ENCODE measurements at places on chromosomes 5 and 9.

GRCh38 chr9:117718085-117718484 lies 13.9 kb downstream of the TLR4 start:
- peak; percentile 29 for DNase-seq

- no peak for DNase-seq
These were observed 32.2 kb upstream of the CDH18 start for GRCh38 chr5:20020247-20020646.

GRCh38 chr9:34256987-34257585 lies 72.0 kb downstream of the KIF24 start:
- no peak for DNase-seq

GRCh38 chr9:95791286-95791685 lies 84.2 kb upstream of the ERCC6L2 start:
- no peak for DNase-seq

DNA sequence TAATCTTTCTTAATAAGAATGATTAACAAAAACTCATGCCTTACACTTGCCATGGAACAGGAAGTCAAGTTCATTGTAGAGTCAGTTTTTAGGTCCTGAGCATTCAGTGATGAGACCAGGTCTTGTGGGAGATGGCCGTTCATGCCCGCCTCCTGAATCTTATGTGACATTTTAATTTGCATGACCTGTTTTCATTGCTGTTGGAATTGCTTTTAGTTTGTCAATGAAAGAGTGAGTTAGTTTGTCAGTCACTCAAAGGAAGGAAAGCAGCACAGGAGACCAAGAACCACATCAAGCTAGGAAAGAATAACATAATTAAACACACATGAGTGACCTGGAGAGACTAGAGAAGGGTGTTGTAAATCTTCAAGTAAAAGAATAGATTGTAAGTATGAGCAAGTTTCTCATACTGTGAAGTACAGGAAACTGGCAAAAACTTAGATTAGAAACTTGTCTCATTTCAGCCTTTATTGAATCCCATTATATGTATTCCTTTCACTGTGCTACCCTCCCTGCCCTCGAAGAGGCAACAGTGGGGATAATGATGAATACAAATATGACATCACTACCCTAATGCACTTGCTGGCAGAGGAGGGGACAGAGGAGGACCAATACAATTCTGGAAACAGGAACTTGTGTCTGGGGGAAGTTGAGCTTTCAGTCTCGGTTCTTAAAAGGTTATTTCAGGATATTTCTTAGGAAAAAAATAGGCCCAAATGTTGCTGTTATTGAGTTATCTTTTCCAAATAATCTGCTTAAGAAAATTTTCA lies 64.3 kb upstream of the C6 start:
- DNase-seq: no peak

- DNase-seq: no peak
These were observed 45.0 kb upstream of the PRSS3 start for GRCh38 chr9:33750307-33750838.

DNA sequence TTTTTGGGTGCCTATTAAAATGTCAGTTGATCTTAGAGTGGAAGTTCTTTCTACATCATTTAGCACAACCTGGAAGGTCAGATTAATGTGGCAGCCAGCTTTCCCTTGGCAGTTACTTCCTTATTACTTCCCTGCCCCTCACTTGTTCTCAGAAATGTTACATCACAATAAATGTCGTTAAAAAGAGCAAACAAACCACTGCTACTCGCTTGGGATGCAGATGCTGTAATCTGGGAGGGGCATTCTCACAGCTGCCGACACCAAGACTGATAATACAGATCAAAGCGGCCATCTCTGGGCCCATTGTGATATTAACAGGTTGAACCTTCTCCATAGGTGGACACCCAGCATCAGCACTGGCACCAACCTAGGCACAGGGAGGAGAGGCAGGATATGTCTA lies 29.3 kb downstream of the PLAC8L1 start:
- DNase-seq: no peak

DNA sequence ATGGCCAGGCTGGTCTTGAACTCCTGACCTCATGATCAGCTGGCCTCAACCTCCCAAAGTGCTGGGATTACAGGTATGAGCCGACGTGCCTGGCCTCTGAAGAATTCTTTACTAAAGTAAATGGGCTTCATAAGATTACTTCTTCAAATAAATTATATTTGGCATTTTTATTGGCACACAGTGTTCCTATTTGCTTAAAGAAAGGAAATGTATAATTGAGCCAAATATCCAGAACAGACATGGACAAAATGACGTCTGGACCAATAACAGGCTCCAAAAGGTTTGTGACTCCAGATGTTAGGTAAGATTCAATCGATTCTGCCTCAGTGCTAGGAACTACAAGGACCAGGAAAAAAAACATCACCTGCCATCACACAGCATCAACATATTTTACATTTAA lies 40.7 kb downstream of the ECPAS start:
- no peak for DNase-seq

- no peak for DNase-seq
These were observed 42.9 kb downstream of the FAF2 start for GRCh38 chr5:176491101-176491502.

- DNase-seq: no peak
These were observed at the start of gene FBN2 for GRCh38 chr5:128538000-128538249. TSS of gene FBN2 (minus strand) at chr5:128538245. CDS start at chr5:128537603, 642 bp downstream.

- DNase-seq: no peak
These were observed 216.2 kb downstream of the TRIO start for GRCh38 chr5:14359069-14360043.

GRCh38 chr5:129500101-129500500 lies 40.0 kb downstream of the ADAMTS19 start:
- no peak for DNase-seq

DNA sequence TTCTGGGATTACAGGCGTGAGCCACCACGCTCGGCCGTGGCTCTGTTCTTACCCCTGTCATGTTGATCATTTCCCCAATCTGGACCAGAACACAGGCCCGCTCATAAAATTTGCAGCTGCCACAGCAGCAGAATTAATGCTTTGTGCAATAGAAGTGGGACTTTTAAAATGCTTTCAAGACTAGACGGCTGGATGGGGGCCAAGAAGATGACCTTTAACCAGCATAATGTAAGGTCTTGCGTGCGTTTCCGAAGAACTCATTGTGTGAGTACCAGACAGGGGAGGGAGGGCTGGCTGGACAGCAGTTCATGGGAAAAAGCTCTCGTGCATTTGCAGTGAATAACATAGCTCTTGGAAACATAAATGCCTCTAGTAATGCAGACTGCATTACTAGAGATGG lies 3.5 kb upstream of the WDR38 start:
- DNase-seq: no peak

DNA sequence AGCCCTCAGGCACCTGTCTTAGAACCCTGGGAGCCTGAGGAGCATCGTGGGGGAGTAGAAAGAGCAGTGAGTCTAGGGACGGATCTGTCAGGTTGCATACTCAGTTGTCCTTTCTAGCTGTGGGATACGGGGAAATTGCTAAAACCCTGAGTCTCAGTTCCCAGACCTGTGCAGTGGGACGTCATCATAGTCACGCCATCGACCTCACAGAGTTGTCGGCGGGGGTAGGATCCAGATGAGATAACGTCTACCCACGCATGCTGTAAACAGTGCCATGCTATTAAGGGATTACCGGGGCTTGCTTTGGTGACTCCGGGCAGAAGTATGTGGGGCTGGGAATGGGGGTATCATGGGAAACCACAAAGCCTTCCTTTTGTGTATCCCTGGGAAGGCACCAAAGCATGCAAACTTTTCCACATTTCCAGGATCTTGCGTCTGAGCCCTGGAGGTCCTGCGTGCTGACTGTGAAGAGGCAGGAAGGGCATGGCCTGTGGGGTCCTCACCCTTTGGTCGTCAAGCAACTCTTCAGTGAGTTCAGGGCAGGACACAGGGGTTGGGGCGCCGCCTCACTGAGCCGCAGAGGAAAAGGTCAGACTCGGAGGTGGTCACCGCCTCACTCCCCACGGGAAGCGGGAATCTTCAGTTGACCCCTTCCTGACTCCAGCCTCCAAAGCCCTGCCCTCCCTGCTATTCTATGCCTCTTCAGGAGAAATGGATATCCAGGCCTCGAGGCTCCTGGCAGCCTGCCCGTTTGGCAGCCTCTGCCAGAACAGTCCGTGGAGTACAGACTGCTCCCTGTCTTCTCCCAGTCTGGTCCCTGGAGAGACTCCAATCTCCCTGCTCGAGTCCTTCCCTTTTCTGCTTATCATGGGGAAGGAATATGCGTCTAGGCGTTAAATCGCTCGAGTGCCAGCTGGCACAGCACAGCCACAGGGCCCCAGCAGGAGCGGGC lies 186.8 kb upstream of the KLF9 start:
- DNase-seq: peak; percentile 99

DNA sequence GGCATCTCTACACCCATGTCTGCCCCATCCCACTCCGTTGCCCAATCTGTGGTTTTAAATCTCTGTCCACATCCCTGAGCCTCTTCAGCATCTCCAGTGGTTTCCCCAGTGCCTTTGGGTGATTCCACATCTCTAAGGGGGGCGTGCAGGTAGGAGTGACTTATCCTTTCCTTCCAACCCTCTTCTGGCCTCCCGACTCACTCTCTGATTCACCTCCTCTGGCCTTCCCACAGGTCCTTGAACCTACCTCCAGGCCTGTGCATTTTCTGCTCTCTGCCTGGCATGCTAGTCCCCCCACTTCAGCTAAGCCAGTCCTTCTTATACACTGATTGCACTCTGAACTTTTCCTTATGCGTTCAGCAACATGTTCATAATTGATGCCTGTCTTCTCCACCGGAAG lies 99.0 kb downstream of the RALGPS1 start:
- DNase-seq: no peak

GRCh38 chr9:110622368-110622767 lies 42.8 kb upstream of the SVEP1 start:
- no peak for DNase-seq

- no peak for DNase-seq
These were observed 820.8 kb downstream of the MAT2B start for GRCh38 chr5:164326219-164326618.

- DNase-seq: no peak
These were observed 1.3 kb upstream of the ZNF366 start for GRCh38 chr5:72508241-72509170.

- no peak for DNase-seq
These were observed 78.8 kb downstream of the NIPSNAP3B start for GRCh38 chr9:104842698-104843097.

DNA sequence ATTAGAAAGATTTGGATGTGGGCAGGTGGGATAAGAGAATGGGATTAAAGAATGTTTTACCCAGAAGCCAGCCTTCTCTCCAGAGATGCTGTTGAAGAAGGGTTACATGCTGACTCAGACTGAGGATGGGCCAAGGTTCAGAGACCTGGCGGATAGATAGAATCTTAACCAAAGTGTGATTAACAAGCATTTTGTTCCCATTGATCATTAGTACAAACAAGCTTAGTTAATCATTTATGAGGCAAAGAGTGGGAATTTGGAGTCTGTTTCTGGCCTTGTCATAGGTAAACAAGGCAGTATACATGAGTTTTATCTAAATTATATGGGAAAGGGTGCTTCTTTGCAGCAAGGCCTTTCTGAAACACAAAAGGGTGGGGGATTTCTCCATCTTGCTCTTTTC lies 20.8 kb upstream of the DTWD2 start:
- DNase-seq: no peak

- no peak for DNase-seq
These were observed 1.5 kb downstream of the RNF208 start for GRCh38 chr9:137220317-137221094.

DNA sequence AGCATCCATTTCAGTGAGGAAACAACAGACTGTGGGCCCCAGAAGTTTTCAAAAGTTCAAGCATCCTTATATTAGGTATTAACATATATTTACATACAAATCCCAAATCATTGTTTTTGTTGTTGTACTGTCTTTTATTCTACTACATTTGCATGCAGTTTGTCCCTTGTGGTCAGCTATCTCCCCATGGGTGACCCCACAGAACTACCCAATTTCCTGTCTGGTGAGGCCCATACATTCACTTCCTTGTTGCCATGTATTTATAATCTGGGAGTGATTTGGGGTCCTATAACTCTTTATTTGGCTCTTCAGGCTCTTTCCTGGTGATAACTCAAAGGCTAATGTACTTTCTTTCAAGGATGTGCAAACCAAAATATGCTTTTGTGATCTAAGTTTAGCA lies 3.3 kb upstream of the CD180 start:
- no peak for DNase-seq

DNA sequence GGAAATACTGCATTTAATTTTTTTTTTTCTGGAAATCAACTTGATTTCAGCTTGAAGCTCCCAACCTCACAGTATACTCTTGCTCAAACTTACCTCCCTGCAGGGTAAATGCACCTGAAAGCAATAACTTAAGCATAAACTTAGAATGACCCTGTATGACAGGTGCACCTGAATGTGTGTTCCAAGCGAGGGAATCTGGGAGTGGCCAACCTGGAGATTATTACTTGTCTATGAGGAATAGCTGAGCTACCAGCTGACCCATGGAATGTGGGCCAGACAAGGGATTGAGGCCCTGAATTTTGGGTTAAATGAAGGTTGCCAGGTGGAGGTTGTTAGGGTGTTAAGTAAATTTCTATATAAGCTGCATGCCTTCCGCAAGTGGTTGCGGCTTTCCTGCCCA lies 140.6 kb downstream of the OSTF1 start:
- no peak for DNase-seq

DNA sequence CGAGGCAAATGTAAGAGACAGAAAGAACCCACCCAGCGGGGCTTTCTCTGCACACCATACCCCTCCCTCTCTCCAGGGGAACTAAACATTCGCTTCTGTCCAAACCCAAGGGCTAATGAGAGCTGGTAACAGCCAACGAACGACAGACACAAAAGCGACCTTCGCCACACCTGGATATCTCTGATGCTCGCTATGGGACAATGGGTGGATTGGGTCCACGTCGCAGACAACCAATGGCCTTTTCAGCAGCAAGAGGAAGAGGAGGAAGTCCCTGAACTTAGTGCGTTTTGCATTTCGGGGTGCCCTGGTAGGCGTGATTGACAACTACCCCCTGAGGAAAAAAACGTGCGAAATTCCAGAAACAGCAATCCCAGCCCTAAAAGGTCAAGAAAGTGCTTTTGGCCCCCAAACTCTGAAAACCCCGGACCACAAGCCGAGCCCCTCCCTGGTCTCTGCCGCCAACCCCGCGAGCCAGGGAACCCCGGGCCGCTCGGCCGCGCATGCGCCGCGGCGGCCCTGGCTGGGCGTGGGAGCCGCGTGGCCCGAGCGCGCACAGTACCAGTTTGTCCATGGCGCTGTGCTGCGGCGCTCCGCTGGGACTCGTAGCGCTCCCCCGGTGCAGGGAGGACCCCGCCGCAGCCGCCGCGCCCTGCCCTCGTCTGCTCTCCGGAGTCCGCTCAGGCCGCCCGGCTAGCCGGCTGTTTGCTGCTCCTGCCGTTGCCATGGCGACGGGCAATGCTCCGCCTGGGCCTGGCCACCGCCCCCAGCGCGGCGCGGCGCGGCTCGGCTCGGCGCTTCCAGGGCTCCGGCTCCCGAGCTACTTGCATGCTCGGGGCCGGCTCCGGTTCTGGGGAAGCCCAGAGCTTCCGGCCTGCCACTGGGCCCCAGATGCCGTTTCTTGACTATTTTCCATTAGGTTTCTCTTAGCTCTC lies 66.9 kb upstream of the DNAH5 start:
- peak; percentile 91 for DNase-seq

DNA sequence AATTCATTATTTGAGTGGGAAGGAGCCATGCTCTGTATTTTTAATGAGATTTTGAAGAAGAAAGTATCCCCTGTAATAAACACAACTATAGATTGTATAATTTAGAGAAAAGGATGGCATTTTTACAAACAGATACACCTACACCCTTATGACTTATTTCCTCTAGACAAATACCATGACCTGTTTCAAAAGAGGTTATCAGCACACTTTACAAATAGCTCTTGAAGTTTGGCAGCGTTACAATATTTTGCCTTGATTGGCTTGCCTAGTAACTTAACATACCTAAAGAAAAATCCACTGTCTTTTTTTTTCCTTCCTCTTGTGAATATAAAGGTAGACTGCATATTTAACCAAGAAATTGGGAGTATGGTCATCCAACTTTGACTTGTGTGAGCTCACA lies 28.5 kb upstream of the CETN3 start:
- DNase-seq: no peak
